A549 treated with GW870086 at 1 μM for 4 hours (cell line): ENCODE measurements at places on chromosomes 7 and 10. TPM values are rescaled to one million over a fixed set of nuclear protein-coding genes. Genes with fewer than 3 reads are reported as not detected.

RUFY2 gene
- 6.5 to 10.4 TPM (median 9.5 TPM) in 5 replicates for total RNA-seq

FAM25G gene
- total RNA-seq: 1.3 to 2.7 TPM in 2 of 5 replicates, not detected in the others

ZNF282 gene
- total RNA-seq: 17.0 to 24.9 TPM (median 24.6 TPM) in 5 replicates

TET1 gene
- 0.27 to 0.72 TPM (median 0.58 TPM) in 5 replicates for total RNA-seq
